ENCODE measurements at places on chromosomes 7 and 10.
A peak's percentile ranks its signal among the peaks of the same experiment; 100 is the strongest.

- no peak for DNase-seq
Measured at GRCh38 chr10:79399223-79399831, 46.1 kb downstream of the ZCCHC24 start.

DNA sequence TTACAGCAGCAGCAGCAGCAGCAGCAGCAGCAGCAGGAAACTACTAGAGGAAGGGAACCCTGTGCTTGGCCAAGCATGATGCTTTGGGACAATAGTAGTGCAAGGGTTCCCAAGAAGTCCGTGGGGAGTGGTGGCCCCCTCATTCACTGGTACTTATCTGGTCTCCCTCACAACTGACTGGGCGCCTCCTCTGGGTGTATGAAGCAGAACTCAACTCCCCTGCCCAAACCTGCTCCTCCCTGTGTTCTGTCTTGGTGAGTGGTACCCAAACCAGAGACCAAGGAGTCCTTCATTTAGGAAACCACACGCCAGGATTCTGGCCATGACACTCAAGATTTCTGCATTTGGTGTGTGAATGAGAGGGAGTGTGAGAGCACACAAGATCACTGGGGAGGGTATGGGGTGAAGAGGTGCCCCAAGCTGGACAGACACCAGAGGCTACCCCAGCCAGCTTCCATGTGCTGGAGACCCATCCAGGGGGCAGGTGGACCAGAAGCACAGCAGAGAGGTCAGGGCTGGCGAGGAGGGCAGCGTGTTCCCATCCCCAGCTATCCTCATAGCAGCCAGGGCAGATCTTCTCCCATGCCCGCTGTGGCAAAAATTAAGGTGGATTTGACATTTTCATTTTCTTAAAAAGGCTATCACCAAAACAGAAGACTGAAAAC, 10.6 kb upstream of the ZNF777 start:
- DNase-seq: no peak

GRCh38 chr10:28633750-28634149, 43.6 kb upstream of the BAMBI start:
- DNase-seq: no peak

- DNase-seq: no peak
Measured at GRCh38 chr10:14116837-14117236, 213.9 kb downstream of the FRMD4A start.

- DNase-seq: peak; percentile 95
Measured at GRCh38 chr7:112286250-112287086, 80.0 kb downstream of the ZNF277 start.

GRCh38 chr7:157482517-157483087, 145.8 kb downstream of the DNAJB6 start:
- DNase-seq: no peak

GRCh38 chr7:1026721-1027161, 17.6 kb upstream of the GPR146 start:
- no peak for DNase-seq

GRCh38 chr10:114188001-114188400, 8.8 kb downstream of the TDRD1 start:
- DNase-seq: no peak

GRCh38 chr10:25978771-25979170, 44.7 kb downstream of the MYO3A start:
- no peak for DNase-seq

DNA sequence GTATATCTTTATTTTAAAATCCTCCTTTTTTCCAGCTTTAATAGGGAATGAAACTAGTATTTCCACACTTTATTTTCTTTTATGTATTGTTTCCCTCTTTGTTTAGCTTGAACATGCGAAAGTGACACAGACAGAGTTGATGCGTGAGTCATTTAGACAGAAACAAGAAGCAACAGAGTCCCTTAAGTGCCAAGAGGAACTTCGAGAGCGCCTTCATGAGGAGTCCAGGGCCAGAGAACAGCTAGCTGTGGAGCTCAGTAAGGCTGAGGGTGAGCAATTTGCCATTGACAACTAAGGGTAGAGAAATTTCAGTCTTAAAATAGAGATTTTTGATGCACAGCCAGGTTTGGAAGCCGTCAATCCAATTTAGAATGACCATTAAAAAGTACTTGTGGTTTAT, 73.1 kb downstream of the CYP51A1 start:
- DNase-seq: no peak

- no peak for DNase-seq
Measured at GRCh38 chr7:134089446-134089845, 37.7 kb upstream of the LRGUK start.
